ENCODE measurements at places on chromosomes 1 and 21.

- no peaks in the 10 kb centered on the region for H3K36me3 ChIP-seq
- DNase-seq: no peak
- no peaks in the 10 kb centered on the region for H3K4me1 ChIP-seq
Measured at GRCh38 chr1:2809656-2810055, 8.2 kb upstream of the TTC34 start.

DNA sequence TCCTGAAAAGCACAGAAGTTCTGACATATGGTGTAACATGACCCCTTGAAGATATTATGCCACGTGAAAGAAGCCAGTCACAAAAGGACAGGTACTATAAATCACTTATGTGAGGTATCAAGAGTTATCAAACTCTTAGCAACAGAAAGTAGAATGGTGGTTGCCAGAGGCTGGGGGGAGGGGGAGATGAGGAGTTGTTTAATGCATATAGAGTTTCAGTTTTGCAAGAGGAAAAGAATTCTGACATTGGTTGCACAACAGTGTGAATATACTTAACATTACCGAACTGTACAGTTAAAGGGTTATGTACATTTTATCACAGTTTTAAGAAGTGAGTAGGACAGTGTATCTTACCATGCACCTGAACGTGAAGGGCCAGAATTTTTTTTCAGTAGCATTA is 80.0 kb downstream of the USP25 start:
- peaks cover 9% of the 10 kb centered on the region for H3K36me3 ChIP-seq
- no peak overlapping the region for H3K4me3 ChIP-seq
- H3K27ac ChIP-seq: no peak overlapping the region
- H3K4me1 ChIP-seq: peaks cover 2% of the 10 kb centered on the region

- H3K4me3 ChIP-seq: no peak overlapping the region
- no peak for DNase-seq
- no peaks in the 10 kb centered on the region for H3K4me1 ChIP-seq
- H3K27ac ChIP-seq: no peak overlapping the region
- H3K36me3 ChIP-seq: no peaks in the 10 kb centered on the region
- H3K27me3 ChIP-seq: no peaks in the 10 kb centered on the region
Measured at GRCh38 chr1:241787691-241788090, 60.3 kb upstream of the EXO1 start.

DNA sequence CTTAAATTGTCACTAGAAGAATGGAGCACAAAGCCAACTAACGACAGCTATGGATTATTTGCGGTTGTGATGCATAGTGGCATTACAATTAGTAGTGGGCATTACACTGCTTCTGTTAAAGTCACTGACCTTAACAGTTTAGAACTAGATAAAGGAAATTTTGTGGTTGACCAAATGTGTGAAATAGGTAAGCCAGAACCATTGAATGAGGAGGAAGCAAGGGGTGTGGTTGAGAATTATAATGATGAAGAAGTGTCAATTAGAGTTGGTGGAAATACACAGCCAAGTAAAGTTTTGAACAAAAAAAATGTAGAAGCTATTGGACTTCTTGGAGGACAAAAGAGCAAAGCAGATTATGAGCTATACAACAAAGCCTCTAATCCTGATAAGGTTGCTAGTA is 13.5 kb downstream of the USP1 start:
- peaks cover 45% of the 10 kb centered on the region for H3K36me3 ChIP-seq
- DNase-seq: no peak
- H3K27ac ChIP-seq: no peak overlapping the region
- H3K27me3 ChIP-seq: no peaks in the 10 kb centered on the region
- H3K4me1 ChIP-seq: no peaks in the 10 kb centered on the region

GRCh38 chr1:51422367-51423072 is 92.2 kb upstream of the TTC39A start:
- H3K4me3 ChIP-seq: no peak overlapping the region
- DNase-seq: no peak
- H3K27ac ChIP-seq: no peak overlapping the region
- H3K27me3 ChIP-seq: no peaks in the 10 kb centered on the region
- peaks cover 4% of the 10 kb centered on the region for H3K36me3 ChIP-seq

DNA sequence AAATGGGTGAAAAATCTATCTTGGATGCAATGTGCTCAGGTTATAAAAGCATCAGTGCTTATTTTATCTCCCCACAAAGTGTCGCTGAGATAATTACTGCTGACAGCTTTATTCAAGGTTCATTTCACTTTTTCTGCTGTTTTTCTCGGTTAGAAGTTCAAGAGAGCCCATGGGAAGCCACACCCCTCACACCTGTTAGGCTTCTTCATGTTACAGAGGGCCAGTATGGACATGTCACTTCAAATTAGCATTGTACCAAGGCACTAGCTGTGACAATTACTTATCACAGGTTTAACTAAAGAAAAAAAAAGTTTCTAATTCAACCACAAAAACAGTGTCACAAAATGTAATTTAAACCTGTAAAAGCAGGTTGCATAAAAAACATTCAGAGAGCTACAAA is 187.3 kb upstream of the DMRTA2 start:
- no peaks in the 10 kb centered on the region for H3K4me1 ChIP-seq
- no peak overlapping the region for H3K4me3 ChIP-seq
- DNase-seq: no peak

DNA sequence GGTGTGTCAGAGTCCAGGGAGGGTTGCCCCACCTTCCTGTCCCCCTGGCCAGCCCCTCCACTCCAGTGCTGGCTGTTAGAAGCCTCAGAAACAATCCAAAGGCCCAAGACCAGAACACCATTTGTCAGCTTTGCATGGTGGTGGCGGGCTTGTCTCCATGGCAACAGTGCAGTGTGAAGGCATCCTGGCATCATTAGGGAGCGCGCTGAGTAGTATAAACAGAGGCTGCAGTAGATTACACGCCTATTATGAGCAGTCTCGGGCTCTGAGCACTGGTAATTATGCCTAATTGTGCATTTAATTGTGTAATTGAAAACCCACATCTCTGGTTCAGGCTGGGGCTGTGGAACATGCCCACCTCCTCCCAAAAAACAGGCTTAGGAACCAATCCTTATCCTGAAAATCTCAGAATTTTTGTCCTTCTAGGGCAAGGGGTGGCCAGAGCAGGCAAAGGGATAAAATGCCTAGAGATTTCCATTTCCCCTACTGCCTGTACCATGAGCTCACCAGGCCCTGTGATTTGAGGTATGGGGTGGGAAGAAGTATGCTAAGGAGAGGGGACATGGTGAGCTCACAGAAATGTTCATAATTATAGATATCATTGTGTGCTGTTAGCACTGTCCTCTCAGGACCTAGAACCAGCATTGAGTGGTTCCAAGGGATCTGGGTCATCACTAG is 11.7 kb downstream of the NKAIN1 start:
- H3K4me3 ChIP-seq: no peak overlapping the region
- H3K36me3 ChIP-seq: no peaks in the 10 kb centered on the region
- H3K27me3 ChIP-seq: no peaks in the 10 kb centered on the region
- no peaks in the 10 kb centered on the region for H3K4me1 ChIP-seq
- no peak overlapping the region for H3K27ac ChIP-seq

- H3K27me3 ChIP-seq: no peaks in the 10 kb centered on the region
- H3K4me1 ChIP-seq: no peaks in the 10 kb centered on the region
- no peaks in the 10 kb centered on the region for H3K36me3 ChIP-seq
- no peak for DNase-seq
- H3K4me3 ChIP-seq: no peak overlapping the region
Measured at GRCh38 chr1:210223226-210223904, 9.2 kb upstream of the SERTAD4 start.

DNA sequence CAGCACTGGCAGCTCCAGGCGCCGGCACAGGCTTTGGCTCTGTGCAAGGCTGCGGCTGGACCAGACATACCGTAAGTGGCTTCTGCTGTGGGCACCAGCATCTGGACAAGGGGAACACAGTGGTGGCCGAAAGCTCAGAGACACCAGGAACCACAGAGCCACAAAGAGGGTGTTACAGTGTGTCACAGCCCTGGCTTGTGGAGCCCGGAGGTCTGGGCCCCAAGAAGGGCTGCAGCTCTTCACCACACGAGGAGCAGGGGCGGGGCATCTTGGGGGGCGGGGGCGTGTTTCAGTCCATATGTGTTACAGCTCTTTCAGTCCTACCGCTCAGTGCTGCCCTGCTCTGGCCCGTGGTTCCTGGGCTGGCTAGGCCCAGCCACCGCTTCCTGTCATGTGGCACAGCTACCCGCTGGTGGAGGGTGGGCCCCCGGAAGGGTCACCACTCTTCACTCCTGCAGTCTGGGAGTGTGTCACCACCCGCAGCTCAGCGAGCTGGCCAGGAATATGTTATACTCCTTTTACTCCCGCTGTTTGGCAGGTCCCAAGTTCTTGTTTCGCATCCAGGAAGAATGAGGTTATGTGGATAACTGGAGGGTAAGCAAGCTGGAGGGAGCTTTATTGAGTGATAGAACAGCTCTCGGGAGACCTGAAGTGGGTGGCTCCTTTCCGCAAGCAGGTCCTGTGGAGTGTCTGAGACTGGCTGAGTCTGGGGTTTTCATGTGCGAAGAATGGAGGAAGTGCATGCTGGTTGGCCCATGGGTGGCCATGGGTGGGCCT is 3.3 kb upstream of the LSM10 start:
- H3K4me3 ChIP-seq: no peak overlapping the region
- DNase-seq: no peak
- H3K27me3 ChIP-seq: no peaks in the 10 kb centered on the region

- no peak overlapping the region for H3K27ac ChIP-seq
- H3K36me3 ChIP-seq: no peaks in the 10 kb centered on the region
- H3K4me1 ChIP-seq: no peaks in the 10 kb centered on the region
- H3K4me3 ChIP-seq: no peak overlapping the region
- no peak for DNase-seq
- no peaks in the 10 kb centered on the region for H3K27me3 ChIP-seq
Measured at GRCh38 chr1:236494586-236495466, 29.0 kb upstream of the LGALS8 start.

DNA sequence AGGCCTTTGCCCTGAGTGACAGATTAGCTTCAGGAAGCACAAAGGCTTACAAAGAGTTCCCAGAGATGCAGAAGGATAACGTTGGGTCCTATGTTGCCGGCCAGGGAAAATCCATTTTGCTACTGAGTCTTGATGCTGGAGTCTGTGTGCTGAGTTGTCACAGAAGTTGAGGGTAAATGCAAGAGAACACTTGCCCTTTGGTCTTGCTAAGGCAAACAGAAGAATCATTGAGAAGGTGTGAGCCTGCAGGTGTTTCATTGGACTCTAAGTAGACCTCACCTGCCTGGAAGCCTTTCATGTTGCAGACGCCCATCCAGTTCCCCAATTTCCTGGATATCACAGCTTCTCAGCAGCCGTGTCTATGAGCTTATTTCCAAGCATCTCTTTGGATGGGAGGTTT is 105.2 kb downstream of the PCP4 start:
- no peak overlapping the region for H3K4me3 ChIP-seq
- H3K27me3 ChIP-seq: no peaks in the 10 kb centered on the region
- H3K27ac ChIP-seq: no peak overlapping the region
- no peaks in the 10 kb centered on the region for H3K36me3 ChIP-seq

- H3K4me1 ChIP-seq: no peaks in the 10 kb centered on the region
- no peaks in the 10 kb centered on the region for H3K36me3 ChIP-seq
- H3K27me3 ChIP-seq: no peaks in the 10 kb centered on the region
- no peak overlapping the region for H3K27ac ChIP-seq
Measured at GRCh38 chr1:153578490-153578889, 12.8 kb upstream of the S100A2 start.

DNA sequence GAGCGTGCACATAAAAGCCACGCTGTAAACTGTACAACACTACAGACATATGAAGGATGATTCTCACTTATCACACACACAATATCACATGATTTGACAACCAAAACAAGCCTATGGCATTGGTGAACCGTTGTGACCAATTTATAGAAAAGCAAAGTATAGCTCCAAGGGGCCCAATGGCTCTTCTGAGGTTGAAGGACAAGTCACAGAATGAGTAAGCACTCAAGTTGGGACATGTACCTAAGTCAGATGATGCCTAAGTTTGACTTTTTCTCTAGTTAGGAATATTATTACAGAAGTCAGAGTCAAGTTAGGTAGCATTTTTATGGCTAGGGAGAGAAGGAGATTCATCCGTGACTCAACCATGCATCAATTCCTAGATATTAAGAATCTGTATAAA is 45.7 kb downstream of the PLPP3 start:
- H3K27ac ChIP-seq: no peak overlapping the region
- no peaks in the 10 kb centered on the region for H3K36me3 ChIP-seq
- DNase-seq: no peak
- no peak overlapping the region for H3K4me3 ChIP-seq

GRCh38 chr1:24417681-24418080 is 2.1 kb downstream of the NIPAL3 start:
- peaks cover 37% of the 10 kb centered on the region for H3K36me3 ChIP-seq
- H3K27ac ChIP-seq: no peak overlapping the region
- H3K4me3 ChIP-seq: no peak overlapping the region
- H3K27me3 ChIP-seq: no peaks in the 10 kb centered on the region

DNA sequence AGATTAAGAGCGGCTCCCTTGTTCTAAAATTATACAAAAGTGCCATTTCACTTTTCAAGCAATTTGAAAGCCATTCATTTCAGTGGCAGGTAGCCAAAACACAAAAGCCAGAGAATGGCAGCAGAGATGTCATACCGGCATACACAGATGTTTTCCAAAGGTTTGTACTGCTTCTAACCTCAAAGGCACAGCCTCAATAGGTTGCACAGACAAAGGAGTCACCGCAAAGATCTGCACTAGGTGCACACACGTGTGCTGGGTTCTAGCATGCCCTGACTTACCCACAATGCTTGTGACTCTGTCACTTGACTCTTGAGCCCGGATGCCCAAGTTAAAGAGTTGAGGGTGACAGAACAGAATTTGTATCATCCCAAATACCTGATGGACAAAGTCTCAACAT is 448.9 kb upstream of the ADGRL2 start:
- no peak overlapping the region for H3K4me3 ChIP-seq
- DNase-seq: no peak
- H3K27ac ChIP-seq: no peak overlapping the region

- no peaks in the 10 kb centered on the region for H3K4me1 ChIP-seq
- H3K4me3 ChIP-seq: no peak overlapping the region
Measured at GRCh38 chr1:109186733-109187086, 27.0 kb upstream of the SARS1 start.

DNA sequence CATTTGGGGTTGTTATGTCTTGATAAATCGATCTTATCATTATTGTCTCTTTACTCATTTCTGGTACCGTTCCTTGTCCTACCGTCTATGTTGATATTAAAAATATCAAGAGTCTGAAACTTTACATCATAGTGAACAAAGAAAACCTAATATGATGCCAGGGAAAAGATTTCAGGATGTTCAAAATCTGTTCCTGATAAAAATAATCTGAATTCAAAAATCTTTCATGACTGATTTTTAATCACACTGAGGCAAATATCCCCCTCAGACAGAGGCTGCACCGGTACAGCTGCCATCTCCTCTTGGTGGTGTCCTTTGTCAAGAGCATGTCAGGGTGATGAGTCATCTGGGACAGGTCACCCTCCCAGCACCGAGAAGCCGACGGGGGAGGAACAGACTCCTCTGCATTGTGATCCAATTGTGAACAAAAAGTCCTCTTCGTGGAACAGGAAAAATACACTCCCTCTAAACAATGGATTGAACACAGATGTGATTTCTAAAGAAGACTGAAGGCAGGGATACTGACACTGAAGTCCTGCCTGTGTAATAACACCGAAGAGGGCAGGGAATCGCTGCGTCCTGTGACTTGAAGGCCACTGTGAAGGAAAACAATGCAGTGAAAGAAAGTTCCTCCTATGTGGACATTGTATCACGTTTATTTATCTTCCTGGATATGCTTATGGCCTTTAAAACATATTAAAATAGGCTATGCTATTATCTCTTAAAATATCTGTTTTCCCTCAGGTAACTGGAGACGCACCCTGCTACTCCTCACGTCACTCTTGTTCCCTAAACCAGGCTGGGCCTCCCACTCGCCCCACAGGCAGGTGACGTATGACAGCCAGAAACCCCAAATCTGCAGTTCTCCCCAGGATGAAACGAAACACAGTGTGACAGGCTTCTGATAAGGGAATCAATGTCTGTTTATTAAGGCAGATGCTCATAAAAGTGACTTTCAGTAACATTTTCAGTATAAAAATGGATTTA is 4.3 kb upstream of the SPATC1L start:
- peaks cover 3% of the 10 kb centered on the region for H3K36me3 ChIP-seq
- H3K4me3 ChIP-seq: no peak overlapping the region
- no peak overlapping the region for H3K27ac ChIP-seq
- H3K4me1 ChIP-seq: no peaks in the 10 kb centered on the region
